ENCODE measurements at places on chromosomes 12 and 14. TPM values are rescaled to one million over a fixed set of nuclear protein-coding genes. Genes with fewer than 3 reads are reported as not detected.

GRCh38 chr12:42679466-42679865, 89.9 kb upstream of the PRICKLE1 start:
- H3K27me3 ChIP-seq = no peaks in the 10 kb centered on the region
- H3K4me3 ChIP-seq = no peak overlapping the region
- H3K27ac ChIP-seq = peak overlapping the region; percentile 63
- peaks cover 32% of the 10 kb centered on the region for H3K4me1 ChIP-seq
- peak; percentile 70 for DNase-seq

GRCh38 chr12:117444781-117445180, 83.4 kb upstream of the NOS1 start:
- H3K27me3 ChIP-seq = no peaks in the 10 kb centered on the region
- H3K4me3 ChIP-seq = no peak overlapping the region
- no peak for DNase-seq
- no peaks in the 10 kb centered on the region for H3K4me1 ChIP-seq
- H3K27ac ChIP-seq = no peak overlapping the region

DNA sequence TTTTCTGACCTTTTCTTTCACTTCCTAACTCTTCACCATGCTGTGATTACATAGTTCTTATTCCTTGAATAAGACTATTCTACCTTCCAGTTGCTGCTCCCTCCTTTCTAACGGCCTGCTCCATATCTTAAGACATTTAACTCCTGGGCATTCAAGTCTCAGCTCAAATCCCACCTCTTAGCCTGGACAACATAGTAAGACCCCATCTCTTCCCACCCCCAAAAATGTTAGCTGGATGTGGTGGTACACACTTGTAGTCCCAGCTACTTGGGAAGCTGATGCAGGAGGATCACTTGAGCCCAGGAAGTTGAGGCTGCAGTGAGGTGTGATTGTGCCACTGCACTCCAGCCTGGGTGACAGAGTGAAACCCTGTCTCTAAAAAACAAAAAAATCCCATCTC, 10.9 kb downstream of the ERG28 start:
- H3K4me3 ChIP-seq = no peak overlapping the region
- no peak overlapping the region for H3K27ac ChIP-seq
- DNase-seq = no peak

- H3K27ac ChIP-seq = no peak overlapping the region
- peak; percentile 29 for DNase-seq
- no peaks in the 10 kb centered on the region for H3K27me3 ChIP-seq
- no peaks in the 10 kb centered on the region for H3K36me3 ChIP-seq
- H3K4me1 ChIP-seq = peaks cover 16% of the 10 kb centered on the region
Measured at GRCh38 chr14:67166450-67166853, 22.8 kb upstream of the GARIN2 start.

- no peak for DNase-seq
- no peak overlapping the region for H3K4me3 ChIP-seq
- no peaks in the 10 kb centered on the region for H3K27me3 ChIP-seq
- no peak overlapping the region for H3K27ac ChIP-seq
- no peaks in the 10 kb centered on the region for H3K36me3 ChIP-seq
Measured at GRCh38 chr14:97028382-97028781, 231.2 kb downstream of the VRK1 start.

DNA sequence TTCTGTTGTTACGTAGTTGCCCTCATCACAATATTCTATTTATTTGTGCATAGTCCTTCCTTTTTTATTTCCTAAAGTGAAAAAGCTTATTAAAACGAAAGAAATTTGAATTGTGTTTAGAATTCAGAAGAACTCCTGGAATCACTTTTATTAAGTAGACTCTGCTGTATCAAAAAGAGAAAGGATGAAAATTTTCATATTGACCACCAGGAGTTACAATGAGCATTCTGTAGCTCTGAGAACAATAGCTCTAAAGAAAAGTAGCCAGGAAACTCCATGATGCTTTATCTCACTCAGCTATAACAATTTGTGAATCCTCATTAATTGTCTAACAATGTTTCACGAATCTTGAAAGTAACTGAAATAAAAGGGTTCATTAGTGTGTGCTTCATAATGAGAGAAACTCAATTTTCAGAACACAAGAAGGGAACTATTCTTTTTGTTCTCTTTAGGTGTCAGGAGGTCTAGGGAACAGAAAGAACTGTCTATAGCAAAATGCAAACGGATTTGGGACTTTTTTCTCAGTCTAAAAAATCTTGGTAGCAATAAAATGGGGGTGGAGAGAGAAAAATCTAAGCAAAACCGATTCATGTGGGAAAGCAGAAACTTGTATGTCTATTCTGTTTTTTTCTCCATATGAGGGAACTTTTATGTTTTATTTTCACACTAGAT, 19.3 kb downstream of the ASCL1 start:
- no peak overlapping the region for H3K4me3 ChIP-seq
- no peaks in the 10 kb centered on the region for H3K4me1 ChIP-seq
- DNase-seq = no peak
- no peak overlapping the region for H3K27ac ChIP-seq
- no peaks in the 10 kb centered on the region for H3K27me3 ChIP-seq

DNA sequence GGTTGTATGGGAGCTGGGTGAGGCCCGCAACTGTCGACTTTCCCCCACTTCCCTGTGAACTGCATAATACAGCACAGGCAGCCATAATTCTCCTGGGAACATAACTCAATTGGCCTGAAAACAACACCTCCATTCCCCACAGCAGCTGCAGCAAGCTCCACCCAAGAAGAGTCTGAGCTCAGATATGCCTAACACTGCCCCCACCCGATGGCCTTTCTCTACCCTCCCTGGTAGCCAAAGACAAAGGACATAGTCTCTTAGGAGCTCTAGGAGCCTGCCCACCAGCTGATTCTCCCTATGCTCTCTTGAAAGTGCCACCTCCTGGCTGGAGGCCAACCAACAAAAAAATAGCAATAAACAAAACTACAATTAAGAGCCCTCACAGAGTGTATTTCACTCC, 542.7 kb upstream of the LMO3 start:
- no peaks in the 10 kb centered on the region for H3K4me1 ChIP-seq
- H3K4me3 ChIP-seq = no peak overlapping the region
- no peaks in the 10 kb centered on the region for H3K36me3 ChIP-seq
- H3K27me3 ChIP-seq = no peaks in the 10 kb centered on the region

- no peaks in the 10 kb centered on the region for H3K36me3 ChIP-seq
- DNase-seq = peak; percentile 59
- no peaks in the 10 kb centered on the region for H3K4me1 ChIP-seq
- H3K4me3 ChIP-seq = no peak overlapping the region
- H3K27me3 ChIP-seq = no peaks in the 10 kb centered on the region
Measured at GRCh38 chr14:94001501-94002396, 4.6 kb downstream of the CCDC197 start.

GRCh38 chr14:104467641-104468040, 111.9 kb upstream of the C14orf180 start:
- H3K27me3 ChIP-seq = no peaks in the 10 kb centered on the region
- H3K27ac ChIP-seq = no peak overlapping the region
- DNase-seq = no peak
- no peaks in the 10 kb centered on the region for H3K4me1 ChIP-seq
- H3K36me3 ChIP-seq = no peaks in the 10 kb centered on the region

- DNase-seq = no peak
- H3K4me1 ChIP-seq = peaks cover 9% of the 10 kb centered on the region
- peak overlapping the region; percentile 73 for H3K4me3 ChIP-seq
- H3K27ac ChIP-seq = peak overlapping the region; percentile 74
- no peaks in the 10 kb centered on the region for H3K36me3 ChIP-seq
Measured at GRCh38 chr12:51217133-51217967, 512 bp downstream of the POU6F1 start.

DNA sequence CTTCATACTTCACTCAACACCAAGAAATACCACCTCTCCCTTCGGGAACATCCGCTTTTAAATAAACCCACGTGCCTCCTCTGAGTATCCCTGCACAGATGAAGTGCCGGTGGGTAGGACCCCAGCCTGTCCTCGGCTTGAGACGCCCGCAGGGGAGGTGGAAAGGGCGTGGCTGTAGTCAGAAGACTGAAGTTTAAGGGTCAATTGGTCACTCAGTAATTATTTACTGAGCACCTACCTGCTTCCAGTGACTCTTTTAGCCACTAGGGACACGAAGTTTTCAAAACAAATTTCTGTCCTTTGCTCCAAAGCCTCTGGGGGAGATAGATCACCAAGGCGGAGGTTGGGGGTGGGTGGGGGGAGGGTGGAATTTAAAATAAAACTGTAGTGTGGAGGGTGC, 309.4 kb downstream of the VRK1 start:
- no peaks in the 10 kb centered on the region for H3K4me1 ChIP-seq
- DNase-seq = no peak
- no peaks in the 10 kb centered on the region for H3K27me3 ChIP-seq
- no peak overlapping the region for H3K27ac ChIP-seq

DNA sequence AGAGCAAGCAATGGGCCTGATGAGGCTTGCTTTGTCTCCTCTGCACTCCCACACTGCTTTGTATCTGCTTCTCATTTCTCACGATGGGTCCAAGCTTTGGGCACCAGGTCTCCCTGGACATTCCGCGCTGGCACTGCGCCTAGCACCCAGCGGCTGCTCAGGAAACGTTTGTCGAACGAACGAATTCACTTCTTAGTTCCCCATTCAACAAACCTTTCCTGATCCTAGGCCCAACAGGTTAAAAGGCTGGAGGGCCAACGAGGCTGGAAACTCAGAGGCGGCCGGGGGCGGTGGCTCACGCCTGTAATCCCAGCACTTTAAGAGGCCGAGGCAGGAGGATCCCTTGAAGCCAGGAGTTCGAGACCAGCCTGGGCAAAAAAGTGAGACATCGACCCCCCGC, 1.0 kb upstream of the GLRX5 start:
- peak overlapping the region; percentile 86 for H3K27ac ChIP-seq
- peaks cover 43% of the 10 kb centered on the region for H3K4me1 ChIP-seq
- H3K27me3 ChIP-seq = no peaks in the 10 kb centered on the region
- DNase-seq = no peak

DNA sequence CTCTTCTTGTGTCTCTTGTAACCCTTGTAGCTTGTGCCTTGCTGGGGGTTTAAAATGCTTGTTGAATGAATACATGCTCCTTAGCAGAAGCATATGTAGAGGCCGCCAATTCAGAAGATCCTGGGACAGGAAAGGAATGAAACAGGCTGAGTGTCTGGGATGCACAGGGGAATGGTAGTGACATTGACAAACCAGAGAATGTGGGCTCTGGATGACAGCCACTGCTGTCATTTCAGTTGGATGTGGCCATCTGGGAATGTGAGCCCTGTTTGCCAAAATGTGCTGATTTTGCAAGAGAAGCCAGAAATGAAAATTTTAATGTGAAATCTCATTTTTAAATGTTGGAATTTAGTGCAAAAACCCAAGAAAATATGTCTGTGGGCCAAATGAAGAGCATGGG, 136.8 kb downstream of the DACT1 start:
- peaks cover 7% of the 10 kb centered on the region for H3K4me1 ChIP-seq
- H3K27ac ChIP-seq = no peak overlapping the region
- no peak for DNase-seq
- no peaks in the 10 kb centered on the region for H3K27me3 ChIP-seq
- no peak overlapping the region for H3K4me3 ChIP-seq

DNA sequence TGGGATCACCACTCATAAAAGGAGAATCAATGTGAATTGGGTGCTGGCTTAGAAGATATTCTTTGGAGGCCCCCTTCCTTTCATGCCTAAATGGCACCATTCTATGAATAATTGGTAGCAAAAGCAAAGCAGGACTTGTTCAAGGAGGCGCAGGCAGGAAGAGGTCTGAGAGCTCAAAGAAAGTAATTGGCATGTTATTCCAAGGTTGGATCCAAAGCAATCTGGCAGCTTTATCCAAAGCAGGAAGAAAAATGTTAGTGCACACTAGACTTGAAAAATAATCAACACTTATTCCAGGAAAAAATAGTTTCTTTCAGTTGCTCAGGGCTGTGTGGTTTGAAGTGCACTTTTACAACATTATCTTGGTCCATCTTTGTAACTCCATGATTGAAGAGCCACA, 326.4 kb downstream of the NUAK1 start:
- no peaks in the 10 kb centered on the region for H3K27me3 ChIP-seq
- DNase-seq = no peak
- no peaks in the 10 kb centered on the region for H3K4me1 ChIP-seq
- no peaks in the 10 kb centered on the region for H3K36me3 ChIP-seq
- no peak overlapping the region for H3K27ac ChIP-seq

DNA sequence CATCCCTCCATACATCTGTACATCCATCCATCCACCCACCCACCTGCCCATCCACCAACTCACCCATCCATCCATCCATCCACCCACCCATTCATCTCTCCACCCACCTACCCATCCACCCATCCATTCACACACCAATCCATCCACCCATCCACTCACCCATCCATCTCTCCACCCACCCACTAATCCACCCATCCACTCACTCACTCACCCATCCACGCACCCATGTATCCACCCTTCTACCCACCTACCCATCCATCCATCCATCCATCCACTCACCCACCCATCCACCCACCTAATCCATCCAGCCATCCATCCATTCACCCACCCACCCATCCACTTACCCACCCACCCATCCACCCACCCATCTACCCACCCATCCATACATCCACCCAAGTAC, 16.2 kb downstream of the GALNT9 start:
- H3K27ac ChIP-seq = no peak overlapping the region
- no peak overlapping the region for H3K4me3 ChIP-seq
- H3K36me3 ChIP-seq = no peaks in the 10 kb centered on the region
- H3K4me1 ChIP-seq = no peaks in the 10 kb centered on the region
- no peak for DNase-seq

DNA sequence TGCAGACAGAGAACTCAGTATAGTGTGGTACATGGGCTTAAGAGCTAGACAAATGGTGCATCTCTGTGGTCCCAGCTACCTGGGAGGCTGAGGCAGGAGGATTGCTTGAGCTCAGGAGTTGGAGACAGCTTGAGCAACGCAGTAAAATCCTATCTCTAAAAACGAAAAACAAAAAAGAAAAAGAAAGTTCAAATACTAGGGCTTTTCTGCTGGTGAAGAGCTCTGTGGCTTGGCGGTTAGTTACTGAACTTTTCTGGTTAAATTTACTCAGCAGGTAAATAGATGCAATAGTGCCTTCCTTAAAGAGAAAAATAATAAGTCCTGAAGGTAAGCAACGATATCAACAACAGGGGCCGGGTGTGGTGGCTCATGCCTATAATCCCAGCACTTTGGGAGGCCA, 31.4 kb upstream of the RAP1B start:
- H3K4me3 ChIP-seq = no peak overlapping the region
- H3K27ac ChIP-seq = no peak overlapping the region
- H3K36me3 ChIP-seq = no peaks in the 10 kb centered on the region
- H3K4me1 ChIP-seq = peaks cover 8% of the 10 kb centered on the region
- DNase-seq = no peak

GRCh38 chr14:50026396-50026795, 90.0 kb downstream of the VCPKMT start:
- no peak for DNase-seq
- H3K4me3 ChIP-seq = no peak overlapping the region
- H3K27ac ChIP-seq = no peak overlapping the region
- no peaks in the 10 kb centered on the region for H3K27me3 ChIP-seq

Gene GPATCH2L
- total RNA-seq = 41.7 TPM

Gene CLEC2A
- not detected for total RNA-seq

Gene SLC16A7
- total RNA-seq = 11.7 TPM

Gene RPL10L
- not detected for total RNA-seq

Gene OR4L1
- not detected for total RNA-seq

Gene BIN2
- 0.08 TPM for total RNA-seq

Gene KCNH3
- 0.08 TPM for total RNA-seq

Gene COQ6
- 19.6 TPM for total RNA-seq

Gene CHGA
- total RNA-seq = not detected

Gene ADSS1
- total RNA-seq = 0.34 TPM

Gene AJUBA
- total RNA-seq = 125 TPM

Gene SLC25A47
- total RNA-seq = not detected

Gene DPY19L2
- 7.0 TPM for total RNA-seq

Gene NINJ2
- total RNA-seq = not detected

Gene MGAT4C
- not detected for total RNA-seq

Gene C3AR1
- total RNA-seq = 1.9 TPM

Gene DEGS2
- not detected for total RNA-seq
